ENCODE measurements at places on chromosomes 12 and 14.

GRCh38 chr12:64030155-64030554 lies 185.7 kb downstream of the SRGAP1 start:
- DNase-seq, result peak; percentile 63

- no peak for DNase-seq
Measured at GRCh38 chr14:54346257-54346656, 50.5 kb upstream of the CDKN3 start.

DNA sequence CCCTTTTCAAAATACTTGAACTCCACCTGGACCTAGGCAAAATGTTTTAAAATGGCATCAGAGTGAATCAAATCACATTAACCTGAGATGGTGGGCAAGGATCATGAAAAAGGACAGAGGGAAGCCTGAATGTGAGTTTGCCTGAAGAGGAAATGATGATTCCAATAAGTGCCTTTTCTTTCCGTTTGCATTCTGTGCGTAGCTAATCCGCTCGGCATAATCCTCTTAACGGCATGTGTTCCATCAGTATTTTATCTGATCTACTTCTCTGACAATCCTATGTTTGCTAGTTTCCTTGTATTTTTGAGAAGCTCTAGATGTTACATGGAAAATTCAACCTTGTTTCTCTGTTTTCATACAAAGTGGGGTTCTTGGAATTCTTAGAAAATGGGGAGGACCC lies 354.6 kb downstream of the NRXN3 start:
- no peak for DNase-seq

GRCh38 chr14:53929871-53930715 lies 26.5 kb downstream of the BMP4 start:
- DNase-seq, result no peak

DNA sequence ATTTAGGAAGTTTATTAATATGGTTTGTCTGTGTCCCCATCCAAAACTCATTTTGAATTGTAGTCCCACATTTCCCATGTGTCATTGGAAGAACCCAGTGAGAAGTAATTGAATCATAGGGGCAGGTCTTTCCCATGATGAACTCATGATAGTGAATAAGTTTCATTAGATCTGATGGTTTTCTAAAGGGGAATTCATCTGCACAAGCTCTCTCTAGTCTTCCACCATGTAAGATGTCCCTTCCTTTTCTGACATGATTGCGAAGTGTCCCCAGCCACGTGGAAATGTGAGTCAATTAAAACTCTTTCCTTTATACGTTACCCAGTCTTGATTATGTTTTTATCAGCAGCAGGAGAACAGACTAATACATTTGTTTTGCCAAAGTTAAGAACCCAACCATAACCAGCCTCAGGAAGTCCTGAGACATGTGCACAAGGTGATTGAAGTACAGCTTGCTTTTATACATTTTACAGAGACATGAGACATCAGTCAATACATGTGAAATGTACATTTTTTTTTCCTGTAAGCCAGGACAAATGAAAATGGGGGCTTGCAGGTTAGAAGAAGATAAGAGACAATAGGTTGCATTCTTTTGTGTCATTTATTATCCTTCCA lies 1136.7 kb downstream of the TMEM121 start:
- DNase-seq, result no peak

DNA sequence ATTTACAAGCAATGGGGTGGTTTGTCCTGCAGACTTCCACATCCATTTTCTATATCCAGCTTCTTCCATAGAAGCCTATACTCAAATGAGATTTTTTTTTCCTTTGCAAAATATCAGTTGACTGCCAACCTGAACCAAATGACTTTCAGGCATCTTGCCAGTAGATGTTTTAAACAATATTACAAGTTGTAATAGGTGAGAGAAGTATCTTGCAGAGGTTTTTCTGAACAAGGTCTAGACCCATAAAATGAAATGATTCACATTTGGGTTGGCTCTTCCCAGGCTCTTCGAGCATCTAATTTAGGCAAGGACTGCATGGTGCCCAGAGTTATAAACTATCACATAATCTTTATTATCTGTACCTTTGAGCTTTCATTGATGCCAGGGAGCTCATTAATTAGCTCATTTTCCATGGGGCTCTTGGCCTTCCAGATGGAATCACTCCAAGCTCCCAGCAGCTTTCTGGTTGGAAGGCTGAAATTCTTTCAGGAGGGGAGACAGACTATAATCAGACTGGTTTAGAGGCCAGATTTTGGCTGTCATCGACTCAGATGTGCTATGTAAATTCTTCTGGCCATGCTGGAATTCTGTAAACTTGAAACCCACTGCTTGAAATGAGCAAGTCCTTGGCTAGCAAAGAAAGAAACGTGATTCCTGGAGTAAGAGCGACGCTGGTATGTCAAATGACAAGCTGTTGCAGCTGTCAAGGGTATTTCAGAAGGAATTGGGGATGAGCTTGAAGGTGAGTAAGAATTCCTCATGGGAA lies 32.2 kb upstream of the DICER1 start:
- DNase-seq, result no peak

DNA sequence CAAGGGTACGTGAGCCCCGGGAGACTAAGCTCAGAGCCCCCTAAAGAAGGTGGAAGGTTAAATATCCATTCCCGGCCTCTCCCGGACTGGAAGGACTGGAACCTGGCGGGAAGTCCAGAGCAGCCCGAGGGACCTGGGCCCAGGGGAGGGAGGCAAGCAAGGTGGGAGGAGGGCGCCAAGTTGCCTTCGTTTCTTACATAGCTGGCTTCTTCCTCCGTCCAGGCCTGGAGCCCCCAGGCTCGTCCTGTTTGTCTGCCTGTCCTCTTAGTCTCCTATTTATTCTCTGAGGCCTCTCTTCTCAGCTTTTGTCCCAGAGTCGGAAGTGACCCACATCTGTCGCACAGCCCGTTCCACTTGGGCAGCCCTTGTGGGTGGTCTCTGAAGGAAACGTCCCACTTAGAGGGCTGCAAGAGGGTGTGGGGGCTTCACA lies 745 bp downstream of the PCK2 start:
- DNase-seq, result no peak

GRCh38 chr14:24443053-24443665 lies 583 bp upstream of the SDR39U1 start:
- DNase-seq, result peak; percentile 11

DNA sequence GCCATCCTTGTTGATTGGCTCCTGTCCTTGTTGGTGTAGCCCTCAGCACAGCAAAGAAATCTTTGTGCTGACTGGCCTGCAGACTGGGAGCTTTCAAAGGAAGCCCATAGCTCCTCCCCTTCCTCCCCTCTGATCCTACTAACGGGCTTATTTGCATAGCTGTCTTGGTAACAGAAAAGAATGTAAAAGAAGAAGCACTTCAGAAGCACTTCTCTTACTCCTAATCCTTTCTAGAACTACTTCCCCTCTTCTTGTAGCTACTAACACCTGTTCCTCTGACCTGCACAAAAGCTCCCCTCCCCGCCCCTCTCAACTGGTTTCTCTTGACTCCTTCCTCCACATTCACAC lies 14.3 kb upstream of the RIC8B start:
- no peak for DNase-seq

GRCh38 chr12:106178562-106178961 lies 39.8 kb upstream of the NUAK1 start:
- DNase-seq, result no peak

DNA sequence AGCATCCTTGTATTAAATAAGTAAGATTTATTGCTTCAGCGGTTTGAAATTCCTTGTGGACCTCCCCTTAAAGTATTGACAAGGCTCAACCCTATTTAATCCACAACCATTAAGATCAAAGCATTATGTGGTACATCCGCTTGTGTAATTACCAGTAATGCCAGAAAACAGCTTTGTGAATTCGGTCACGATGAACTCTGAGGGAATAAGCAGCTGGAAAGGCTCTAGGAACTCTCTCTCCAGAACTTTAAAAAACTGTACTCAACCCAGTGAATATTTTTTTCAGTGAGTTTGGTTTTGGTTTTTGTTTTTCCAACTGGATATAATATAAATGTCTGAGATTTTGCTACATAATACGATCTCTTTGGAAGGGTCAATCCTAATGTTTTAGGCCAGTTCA lies 49.3 kb upstream of the DIO2 start:
- DNase-seq, result no peak

DNA sequence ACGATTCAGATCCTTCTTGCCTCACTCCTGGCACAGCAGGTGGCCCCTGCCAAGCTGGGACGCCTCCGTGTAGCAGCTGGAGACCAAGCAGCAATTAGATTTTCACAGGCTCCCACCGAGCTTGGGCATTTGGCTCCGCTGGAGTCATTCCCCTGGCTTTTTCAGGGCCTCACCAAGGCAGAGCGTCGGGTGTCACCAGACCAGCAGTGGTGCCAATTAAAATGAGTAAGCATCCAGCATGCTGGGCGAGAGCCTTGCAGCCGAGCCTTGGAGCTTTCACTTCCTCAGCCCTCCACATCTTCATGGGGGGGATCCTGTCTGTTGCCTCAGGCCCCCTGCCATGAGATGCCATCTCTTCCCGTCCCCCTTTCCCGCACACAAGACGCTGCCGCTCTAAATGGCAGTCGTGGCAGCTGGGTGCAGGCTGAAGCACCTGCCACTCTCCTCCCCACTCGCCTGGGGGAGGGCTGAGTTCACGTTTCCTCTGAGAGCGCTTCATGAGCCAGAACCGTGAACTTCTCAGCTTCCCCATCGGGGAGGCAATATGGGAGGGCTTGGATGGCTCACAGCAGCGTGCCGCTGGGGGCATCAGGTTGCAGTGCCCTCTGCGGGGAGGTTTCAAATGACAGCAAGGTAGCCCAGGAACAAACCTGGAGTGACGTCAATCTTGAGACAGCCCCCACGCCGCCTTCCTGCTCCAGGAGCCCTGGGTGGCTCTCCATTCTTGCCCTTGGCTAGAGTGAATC lies 11.7 kb downstream of the TPCN1 start:
- DNase-seq, result no peak

- DNase-seq, result no peak
Measured at GRCh38 chr12:76060111-76060510, 24.4 kb downstream of the NAP1L1 start.

DNA sequence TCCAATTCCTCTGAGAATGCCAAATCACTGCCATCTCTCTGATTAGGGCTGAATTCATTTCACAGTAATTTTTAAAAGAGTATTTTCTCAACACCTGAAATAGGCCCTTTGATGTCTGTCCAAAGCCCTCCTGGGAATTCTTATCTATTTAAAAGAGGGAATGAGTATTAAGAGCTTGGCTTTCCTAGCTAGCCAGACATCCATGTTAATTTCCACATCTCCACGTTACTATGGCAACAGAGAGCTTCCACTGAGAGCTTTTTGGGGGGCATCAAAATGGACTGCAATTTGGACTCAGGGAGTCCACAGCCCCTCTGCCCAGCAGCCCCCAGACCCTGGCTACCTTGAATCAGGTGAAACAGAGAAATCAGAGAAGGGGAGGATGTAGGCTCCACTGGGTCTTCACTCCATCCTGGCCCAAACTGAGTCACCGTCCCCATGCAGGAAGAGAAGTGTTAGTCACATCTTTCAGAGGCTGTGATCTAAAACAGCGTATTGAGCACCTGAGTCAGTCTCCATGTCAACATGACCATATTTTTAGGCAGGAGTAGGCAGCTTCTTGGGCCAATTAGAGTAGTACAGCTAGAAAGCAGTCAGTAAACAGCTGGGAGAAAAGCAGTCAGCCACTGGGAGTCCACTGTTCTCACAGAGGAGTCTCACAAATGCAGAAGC lies 7.0 kb upstream of the FICD start:
- peak; percentile 29 for DNase-seq

DNA sequence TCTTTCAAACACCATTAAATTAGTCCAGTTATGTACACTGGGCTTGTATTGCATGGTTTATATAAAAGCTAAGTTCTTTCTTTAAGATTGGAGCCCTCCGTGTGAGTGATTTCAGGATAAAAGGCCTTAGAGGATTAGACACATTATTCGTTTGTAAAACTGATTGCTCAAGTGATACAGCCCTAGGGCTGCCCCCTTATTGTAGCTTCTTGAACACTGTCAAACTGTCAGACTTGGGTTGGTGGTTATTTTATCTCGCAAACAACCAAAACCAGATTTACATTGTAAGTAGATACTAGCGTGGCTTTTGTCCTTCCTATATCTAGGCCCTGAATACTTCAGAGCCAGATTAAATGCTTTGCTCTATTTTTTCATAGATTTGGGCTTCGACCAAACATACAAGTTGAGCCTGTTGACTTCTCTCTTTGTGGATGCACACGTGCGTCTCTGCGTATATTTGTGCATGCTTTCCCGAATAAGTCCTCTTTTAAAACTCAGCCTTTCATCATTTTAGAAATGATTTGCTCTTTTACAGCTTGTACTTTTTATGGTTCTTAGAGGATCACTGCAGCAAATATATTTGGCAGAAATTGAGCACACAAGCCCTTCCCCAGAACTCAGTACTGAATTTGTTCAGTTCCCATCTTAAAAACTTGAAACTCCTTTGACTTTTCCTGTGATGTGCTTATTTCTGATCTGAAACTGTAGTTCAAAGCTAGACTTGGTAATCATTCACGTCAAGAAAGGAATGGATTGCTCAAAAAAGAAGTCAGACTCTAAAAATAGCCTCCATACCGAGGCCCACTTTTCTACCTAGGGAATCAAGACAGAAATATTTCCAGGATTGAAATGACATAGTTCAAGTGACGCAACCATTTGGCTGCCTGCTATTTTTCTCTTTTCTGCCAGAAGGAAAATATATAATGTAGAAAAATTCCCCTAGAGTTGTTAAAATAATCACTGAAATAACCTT lies 129.5 kb downstream of the ETV6 start:
- DNase-seq, result peak; percentile 31

GRCh38 chr12:6694701-6695100 lies 5.5 kb upstream of the ZNF384 start:
- DNase-seq, result no peak

DNA sequence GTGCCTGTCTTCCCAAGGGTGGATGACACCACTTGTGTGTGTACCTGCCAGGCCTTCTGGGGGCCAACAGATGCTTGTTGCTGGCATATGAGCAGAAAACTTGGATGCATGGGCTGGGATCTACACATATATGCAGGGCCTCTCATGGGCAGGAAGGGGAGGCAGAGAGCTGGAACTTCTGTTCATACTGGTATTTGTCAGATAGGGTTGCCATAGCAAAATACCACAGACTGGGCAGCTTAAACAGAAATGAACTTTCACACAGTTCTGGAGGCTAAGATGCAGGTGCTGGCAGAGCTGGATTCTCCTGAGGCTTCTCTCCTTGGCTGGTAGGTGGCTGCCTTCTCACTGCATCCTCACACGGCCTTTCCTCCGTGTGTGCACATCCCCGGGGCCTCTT lies 121.8 kb downstream of the SUDS3 start:
- peak; percentile 18 for DNase-seq

GRCh38 chr12:93089805-93090569 lies 160.9 kb upstream of the EEA1 start:
- DNase-seq, result peak; percentile 97

DNA sequence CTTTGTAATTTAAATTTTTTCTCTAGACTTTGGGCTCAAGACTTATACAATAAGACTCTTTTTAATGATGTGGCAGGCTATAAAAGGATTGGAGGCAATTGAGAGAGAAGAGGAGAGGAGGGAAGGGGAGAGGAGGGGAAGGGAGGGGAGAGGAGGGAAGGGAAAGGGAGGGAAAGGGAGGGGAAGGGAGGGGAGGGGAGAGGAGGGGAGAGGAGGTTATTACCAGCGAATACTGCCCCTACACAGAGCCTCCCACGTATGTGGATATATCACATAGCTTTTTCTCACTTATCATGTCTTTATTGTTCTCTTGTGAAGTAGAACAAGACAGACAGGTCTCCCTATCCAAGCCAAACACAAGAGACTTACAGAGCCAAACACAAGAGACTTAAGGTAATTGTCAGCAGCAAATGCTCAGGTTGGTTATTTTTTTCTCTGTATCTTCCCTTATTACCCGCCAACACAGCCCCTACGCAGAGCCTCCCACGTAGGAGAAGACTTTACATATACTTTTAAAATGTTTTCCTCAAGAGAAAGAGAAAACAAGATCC lies 63.1 kb downstream of the DRAM1 start:
- no peak for DNase-seq

- DNase-seq, result no peak
Measured at GRCh38 chr14:99393059-99393655, 87.5 kb downstream of the SETD3 start.

Measured in HCEC 1CT (cell line).